ENCODE measurements at places on chromosomes 7 and 10.

GRCh38 chr7:41630741-41631140 lies 72.1 kb downstream of the INHBA start:
- DNase-seq = no peak

- DNase-seq = no peak
Measured at GRCh38 chr7:30175636-30176147, 40.9 kb downstream of the MTURN start.

DNA sequence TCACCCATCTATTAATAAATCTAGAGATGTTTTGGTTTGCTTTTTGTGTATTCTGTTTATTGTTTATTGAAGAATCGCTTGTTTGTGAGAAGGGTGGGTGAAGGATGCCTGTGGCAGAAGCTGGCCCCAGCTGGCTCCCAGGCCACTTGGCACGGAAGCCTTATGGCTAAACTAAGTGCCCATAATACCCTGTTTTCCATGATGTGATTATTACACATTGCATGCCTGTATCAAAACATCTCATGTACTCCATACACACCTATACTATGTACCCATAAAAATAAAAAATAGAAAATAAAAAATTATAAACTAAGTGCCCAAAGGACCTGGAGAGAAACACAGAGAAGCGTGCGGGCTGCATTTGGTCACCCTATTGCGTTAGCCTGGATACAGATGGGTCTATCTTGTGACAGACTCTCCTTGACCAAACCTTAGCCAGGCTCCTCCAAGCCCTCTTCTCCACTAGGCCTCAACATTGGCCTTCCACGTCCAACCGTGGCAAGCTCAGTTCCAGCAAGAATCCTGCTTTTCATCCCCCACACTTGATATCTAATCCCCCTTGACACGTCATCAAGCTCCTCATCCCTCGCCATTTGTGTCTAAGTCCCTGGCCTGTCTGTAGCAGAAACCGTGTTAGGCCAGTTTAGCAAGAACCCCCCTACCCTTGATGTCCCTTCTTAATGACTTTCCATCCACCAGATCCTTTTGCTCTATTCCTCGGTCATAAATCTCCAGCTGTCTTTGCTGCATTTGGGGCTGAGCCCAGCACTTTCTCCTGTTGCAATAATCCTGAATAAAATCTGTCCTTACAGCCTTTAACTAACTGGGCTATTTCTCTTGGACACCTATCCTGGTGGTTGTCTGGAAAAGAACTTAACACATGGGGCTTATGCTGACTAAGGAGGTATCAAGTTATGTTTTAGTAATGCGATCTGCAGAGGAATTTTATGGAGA lies 245.2 kb downstream of the TNS3 start:
- DNase-seq = no peak

DNA sequence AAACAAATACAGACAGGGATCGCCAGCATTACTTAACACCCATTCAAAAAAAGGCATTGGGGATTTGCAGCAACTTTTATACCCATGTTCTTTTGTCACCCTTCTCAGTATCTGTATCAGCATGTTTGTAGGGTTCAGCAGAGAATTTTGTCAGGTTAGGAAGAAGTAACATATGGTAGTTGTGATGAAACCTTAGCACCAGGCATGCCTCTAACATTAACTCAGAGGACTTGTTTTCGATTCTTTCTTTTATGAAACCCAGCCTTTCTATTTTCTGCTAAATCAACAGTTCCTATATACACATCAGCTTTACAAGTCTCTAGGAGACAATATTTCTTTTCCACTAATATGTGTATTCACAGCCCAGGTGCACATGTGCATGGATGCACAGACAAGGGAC lies 22.4 kb upstream of the HDAC9 start:
- DNase-seq = no peak

DNA sequence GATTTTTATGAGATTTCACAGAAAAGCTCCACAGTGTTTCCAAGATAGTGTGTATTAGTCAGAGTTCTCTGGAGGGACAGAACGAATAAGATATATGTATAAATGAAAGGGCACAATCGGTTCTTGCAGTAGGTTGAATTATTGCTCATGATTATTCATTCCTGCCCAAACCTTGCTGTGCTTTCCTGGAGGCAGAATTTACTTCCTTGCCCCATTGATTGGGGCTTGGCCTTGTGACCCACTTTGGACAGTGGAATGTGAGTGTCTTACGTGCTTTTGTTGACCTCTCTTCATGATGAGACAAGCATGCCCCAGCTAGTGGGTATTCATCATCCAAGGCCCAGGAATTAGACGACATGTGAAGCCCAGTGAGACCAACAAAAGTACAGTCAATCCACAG lies 53.0 kb upstream of the ABCB5 start:
- no peak for DNase-seq
